Cardiac ventricle fibroblast (primary cell): ENCODE measurements at places on chromosomes 7 and 10. TPM values are rescaled to one million over a fixed set of nuclear protein-coding genes. Genes with fewer than 3 reads are reported as not detected.

The STEAP4 gene
- 31.6 and 40.5 TPM in 2 replicates for total RNA-seq

The COL26A1 gene
- total RNA-seq: not detected in 2 replicates

The GNB2 gene
- 134 and 160 TPM in 2 replicates for total RNA-seq

The AGAP4 gene
- total RNA-seq: 1.5 and 3.9 TPM in 2 replicates

The WDR86 gene
- 2.4 and 4.6 TPM in 2 replicates for total RNA-seq

The HTRA1 gene
- 789 and 827 TPM in 2 replicates for total RNA-seq

The SFRP4 gene
- 0.25 and 1.5 TPM in 2 replicates for total RNA-seq

The GNGT1 gene
- total RNA-seq: not detected in 2 replicates

The ADCY1 gene
- total RNA-seq: 0.69 and 0.83 TPM in 2 replicates

The C7orf57 gene
- not detected in 2 replicates for total RNA-seq

The FAM171A1 gene
- 21.0 and 23.4 TPM in 2 replicates for total RNA-seq

The ZDHHC6 gene
- total RNA-seq: 12.9 and 13.9 TPM in 2 replicates

The LMBR1 gene
- total RNA-seq: 30.1 and 31.8 TPM in 2 replicates
